ENCODE measurements at places on chromosomes 7 and 10.

DNA sequence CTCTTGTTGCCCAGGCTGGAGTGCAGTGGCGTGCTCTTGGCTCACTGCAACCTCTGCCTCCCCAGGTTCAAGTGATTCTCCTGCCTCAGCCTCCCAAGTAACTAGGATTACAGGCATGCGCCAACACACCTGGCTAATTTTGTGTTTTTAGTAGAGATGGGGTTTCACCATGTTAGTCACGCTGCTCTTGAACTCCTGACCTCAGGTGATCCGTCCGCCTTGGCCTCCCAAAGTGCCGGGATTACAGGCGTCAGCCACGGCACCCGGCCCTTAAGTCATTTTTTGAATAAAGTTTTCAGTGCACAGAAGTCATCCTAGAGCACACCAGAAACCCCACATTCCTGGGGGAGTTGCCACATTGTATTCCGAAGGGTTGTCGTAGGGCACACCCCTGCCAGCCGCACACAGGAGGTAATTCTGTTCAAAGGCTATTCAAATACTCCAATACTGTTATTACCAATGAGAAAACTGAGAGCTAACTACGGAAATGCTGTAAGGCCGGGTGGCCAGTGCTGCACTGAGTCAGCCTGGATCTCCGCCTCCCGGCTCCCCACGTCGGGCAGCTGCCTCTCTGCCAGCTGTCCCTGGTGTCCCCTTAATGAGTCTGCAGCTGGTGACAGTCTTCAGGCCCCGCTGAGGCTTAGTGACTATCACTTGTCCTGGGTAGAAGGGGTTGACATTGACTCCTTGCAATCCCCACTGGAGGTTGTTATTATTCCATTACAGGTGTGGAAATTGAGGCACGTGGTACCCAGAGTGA is 8.6 kb upstream of the RFC2 start:
- no peaks in the 10 kb centered on the region for H3K27me3 ChIP-seq
- no peaks in the 10 kb centered on the region for H3K36me3 ChIP-seq
- peaks cover under 1% of the 10 kb centered on the region for H3K4me1 ChIP-seq
- H3K27ac ChIP-seq: no peak overlapping the region

GRCh38 chr10:19663344-19663743 is 152.9 kb upstream of the PLXDC2 start:
- H3K27ac ChIP-seq: no peak overlapping the region
- H3K4me3 ChIP-seq: no peak overlapping the region
- no peaks in the 10 kb centered on the region for H3K27me3 ChIP-seq

DNA sequence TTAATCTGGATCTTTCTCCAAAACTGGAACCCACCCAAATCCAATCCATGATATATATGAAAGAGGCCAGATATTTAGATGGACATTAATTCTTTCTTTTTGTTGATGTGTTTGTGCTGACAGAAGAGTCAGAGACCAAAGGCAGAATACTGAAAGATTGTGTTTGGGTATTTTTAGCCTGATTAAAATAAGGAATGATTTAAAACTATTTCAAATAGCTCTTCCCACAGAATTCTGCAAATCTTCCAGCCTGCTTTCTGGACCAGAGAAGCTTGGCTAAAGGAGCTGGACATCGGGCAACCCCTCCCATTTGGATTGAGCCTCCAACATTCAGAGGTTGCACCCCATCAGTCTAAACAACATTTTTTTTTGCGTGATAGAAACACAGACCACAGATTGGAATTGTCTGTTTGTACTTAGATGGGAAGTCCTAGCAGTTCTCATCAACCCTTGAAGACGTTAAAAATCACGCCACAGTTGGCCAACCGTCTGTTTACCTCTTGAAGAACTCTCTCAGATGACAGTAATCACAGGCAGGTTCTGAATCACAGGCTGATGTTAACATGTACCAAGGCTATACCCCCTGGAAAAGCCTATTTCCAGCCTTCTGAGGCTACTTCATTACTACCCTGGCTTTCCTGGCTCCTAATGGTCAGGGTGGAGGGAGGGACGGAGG is 155.2 kb upstream of the NRP1 start:
- H3K4me3 ChIP-seq: no peak overlapping the region
- no peak overlapping the region for H3K27ac ChIP-seq
- no peaks in the 10 kb centered on the region for H3K36me3 ChIP-seq
- no peak for DNase-seq
- no peaks in the 10 kb centered on the region for H3K27me3 ChIP-seq

GRCh38 chr7:43577485-43577951 is 5.4 kb upstream of the STK17A start:
- H3K36me3 ChIP-seq: no peaks in the 10 kb centered on the region
- DNase-seq: no peak
- H3K27ac ChIP-seq: peak overlapping the region; percentile 31
- no peaks in the 10 kb centered on the region for H3K27me3 ChIP-seq
- H3K4me3 ChIP-seq: no peak overlapping the region
- peaks cover 2% of the 10 kb centered on the region for H3K4me1 ChIP-seq

- H3K27ac ChIP-seq: no peak overlapping the region
- no peak overlapping the region for H3K4me3 ChIP-seq
- no peak for DNase-seq
- peaks cover 13% of the 10 kb centered on the region for H3K4me1 ChIP-seq
Observed at GRCh38 chr7:74569501-74570075, 87.9 kb upstream of the GTF2I start.

GRCh38 chr10:88879534-88880281 is at the start of gene STAMBPL1:
TSS of gene STAMBPL1 (plus strand) at chr10:88880245. CDS start at chr10:88901709, 21,464 bp downstream.
- H3K27ac ChIP-seq: no peak within 1 kb of the TSS
- H3K27me3 ChIP-seq: peaks cover 34% of the 10 kb centered on the region
- H3K36me3 ChIP-seq: no peaks in the 10 kb centered on the region
- H3K4me1 ChIP-seq: peaks cover 1% of the 10 kb centered on the region

DNA sequence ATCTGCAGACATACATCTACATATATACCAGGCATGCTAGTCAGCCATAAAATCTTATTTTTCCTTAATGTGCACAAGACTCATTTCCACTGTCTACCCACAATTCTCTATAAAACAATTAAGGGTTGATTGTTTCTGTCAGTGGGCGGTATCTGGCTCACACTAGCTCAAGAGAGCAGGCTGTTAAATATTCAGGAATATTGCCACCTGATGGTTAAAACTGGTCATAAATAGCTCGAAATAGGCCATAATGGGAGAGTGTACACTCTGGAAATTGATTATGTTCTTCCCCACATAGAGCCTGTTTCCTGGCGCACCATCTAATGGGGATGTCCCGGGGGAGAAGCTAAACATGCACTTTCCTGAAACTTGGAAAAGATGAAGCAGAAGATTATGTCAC is 620.6 kb upstream of the ANKRD30A start:
- H3K36me3 ChIP-seq: no peaks in the 10 kb centered on the region
- no peak for DNase-seq
- H3K4me3 ChIP-seq: no peak overlapping the region
- H3K27me3 ChIP-seq: no peaks in the 10 kb centered on the region
- no peak overlapping the region for H3K27ac ChIP-seq

DNA sequence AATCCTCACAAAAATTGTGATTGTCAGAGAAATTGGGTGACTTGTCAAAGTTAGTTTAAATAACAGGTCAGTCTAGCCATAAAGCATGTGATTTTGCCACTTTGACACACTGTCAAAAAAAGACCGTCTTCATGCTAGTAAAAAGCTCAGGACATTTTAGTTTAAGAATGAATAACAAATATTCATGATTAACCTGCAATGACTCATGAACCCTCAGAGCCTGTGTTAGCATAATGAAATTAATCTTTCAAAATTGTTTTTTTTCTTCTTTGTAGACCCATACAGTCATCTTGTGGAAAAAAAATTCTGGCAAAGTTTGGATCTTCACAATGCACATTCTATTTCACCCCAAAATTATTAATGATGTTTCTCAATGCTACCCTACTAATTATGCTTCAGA is 255.2 kb upstream of the POT1 start:
- DNase-seq: no peak
- H3K27me3 ChIP-seq: no peaks in the 10 kb centered on the region
- H3K4me1 ChIP-seq: no peaks in the 10 kb centered on the region
- H3K27ac ChIP-seq: no peak overlapping the region
- no peak overlapping the region for H3K4me3 ChIP-seq

DNA sequence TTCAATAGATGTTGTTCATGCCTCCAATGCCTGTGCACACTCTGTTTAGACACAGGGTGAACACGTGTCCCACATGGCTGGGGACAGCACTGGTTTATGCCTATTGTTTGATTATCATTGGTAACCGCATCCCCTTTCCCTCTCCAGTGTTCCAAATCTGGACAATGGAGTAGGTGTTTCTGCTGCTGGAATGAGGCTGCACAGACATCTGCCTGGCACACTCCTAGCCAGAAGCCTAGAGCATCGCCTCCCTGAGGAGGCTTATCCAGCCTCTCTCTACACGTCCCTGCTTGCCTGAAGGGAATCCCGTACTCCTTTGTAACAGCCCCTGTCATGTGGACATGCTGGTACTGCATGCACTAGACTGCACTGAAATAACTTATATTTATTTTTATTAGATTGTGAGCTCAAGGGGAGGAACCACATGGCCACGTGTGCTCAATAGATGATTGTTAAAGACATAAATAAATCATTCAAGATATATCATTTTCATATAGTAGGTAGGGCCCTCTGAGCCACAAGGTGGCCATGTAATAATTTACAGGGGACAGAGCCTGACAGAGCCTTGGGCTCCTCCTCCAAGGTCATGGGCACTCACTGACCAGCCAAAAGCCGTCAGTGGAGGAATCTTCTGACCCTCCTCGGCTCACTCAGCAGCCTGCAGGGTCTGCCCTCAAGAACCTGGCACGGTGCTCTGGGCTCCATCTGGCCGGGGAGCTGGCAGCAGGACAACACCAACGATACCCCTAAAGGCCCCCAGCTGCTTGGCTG is 310.9 kb upstream of the ZNF32 start:
- no peak for DNase-seq
- H3K27ac ChIP-seq: no peak overlapping the region
- no peaks in the 10 kb centered on the region for H3K36me3 ChIP-seq
- H3K27me3 ChIP-seq: no peaks in the 10 kb centered on the region
- no peak overlapping the region for H3K4me3 ChIP-seq

GRCh38 chr10:93703066-93703465 is 674 bp upstream of the FRA10AC1 start:
- peaks cover 2% of the 10 kb centered on the region for H3K4me1 ChIP-seq
- no peak for DNase-seq
- peak overlapping the region; percentile 83 for H3K4me3 ChIP-seq
- peak overlapping the region; percentile 85 for H3K27ac ChIP-seq
- H3K27me3 ChIP-seq: no peaks in the 10 kb centered on the region

GRCh38 chr7:100681491-100682227 is 8.1 kb downstream of the GNB2 start:
- H3K27me3 ChIP-seq: no peaks in the 10 kb centered on the region
- H3K4me1 ChIP-seq: no peaks in the 10 kb centered on the region
- no peak overlapping the region for H3K27ac ChIP-seq
- no peak overlapping the region for H3K4me3 ChIP-seq
- DNase-seq: no peak
- peaks cover 100% of the 10 kb centered on the region for H3K36me3 ChIP-seq

GRCh38 chr7:90387470-90388240 is 15.6 kb upstream of the CLDN12 start:
- H3K4me1 ChIP-seq: no peaks in the 10 kb centered on the region
- peaks cover 41% of the 10 kb centered on the region for H3K36me3 ChIP-seq
- no peak overlapping the region for H3K4me3 ChIP-seq
- no peaks in the 10 kb centered on the region for H3K27me3 ChIP-seq

DNA sequence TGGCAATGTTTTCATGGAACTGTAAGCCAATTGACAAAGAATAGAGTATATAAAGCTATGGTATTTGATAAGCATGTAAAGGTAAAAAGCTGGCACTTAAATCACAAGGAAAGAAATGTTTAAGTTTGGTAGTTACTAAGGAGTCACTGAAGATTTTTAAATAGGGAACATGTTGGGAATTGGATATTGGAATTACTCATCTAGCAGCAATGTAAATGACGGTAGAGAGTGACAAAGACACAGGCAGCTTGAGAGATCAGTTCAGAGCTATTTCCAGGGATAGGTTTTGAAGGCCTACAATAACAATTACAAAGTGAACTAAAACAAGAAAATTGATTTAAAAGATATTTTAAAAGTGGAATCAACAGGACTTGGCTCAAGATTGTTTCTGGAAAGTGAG is 36.8 kb downstream of the SP8 start:
- no peak overlapping the region for H3K27ac ChIP-seq
- H3K36me3 ChIP-seq: no peaks in the 10 kb centered on the region
- no peak overlapping the region for H3K4me3 ChIP-seq
- H3K4me1 ChIP-seq: peaks cover 2% of the 10 kb centered on the region
